ENCODE measurements at places on chromosomes 5 and 9.

DNA sequence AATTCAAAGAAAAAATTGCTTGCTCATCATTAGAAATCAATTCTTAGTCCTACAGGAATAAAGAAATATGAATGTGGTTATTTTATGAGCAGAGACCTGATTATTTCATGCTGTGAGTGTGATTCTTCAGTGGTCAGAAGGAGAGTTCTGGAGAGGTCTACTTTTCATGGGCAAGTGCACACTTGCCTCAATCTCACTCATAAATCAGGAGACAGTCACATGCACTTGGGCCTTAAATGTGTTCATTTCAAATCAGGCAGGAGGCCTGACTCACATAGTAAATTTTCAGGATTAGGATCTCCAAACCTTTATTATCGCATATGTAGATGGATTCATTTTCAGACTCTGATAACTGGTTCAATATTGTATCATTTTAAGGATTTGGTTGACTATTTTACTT lies 323.2 kb upstream of the CCNH start:
- DNase-seq, result no peak

DNA sequence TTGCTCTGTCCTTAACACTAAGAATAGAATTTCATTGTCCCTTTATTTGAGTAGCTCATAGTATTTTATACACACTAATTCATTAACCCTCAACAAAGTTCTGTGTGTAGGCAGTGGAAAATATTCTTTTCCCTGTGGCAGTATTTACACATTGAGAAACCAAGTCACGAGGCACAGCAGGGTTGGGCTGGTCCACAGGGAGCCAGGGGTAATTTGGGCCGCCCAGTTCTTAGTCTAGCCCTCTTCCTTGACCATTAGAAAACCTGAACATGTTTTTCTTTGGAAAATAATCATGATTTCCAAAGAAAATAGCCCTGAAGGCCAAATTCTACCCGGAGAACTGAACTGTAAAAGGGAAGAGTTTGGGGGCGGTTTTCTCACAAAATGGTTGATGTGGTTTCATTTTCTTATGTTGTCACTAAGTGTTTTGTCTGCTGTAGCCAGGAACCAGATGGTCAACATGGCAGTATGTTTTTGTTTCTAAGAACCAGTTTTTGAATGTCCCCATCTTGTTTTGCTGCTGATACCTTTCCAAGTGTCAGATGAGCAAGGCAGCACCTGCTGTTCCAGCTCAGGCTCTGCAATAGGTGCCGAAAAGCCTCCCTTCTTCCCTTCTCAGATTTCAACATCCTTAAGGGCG lies 29.6 kb downstream of the ARHGEF28 start:
- no peak for DNase-seq

- DNase-seq, result no peak
These were observed 63.8 kb upstream of the RARS1 start for GRCh38 chr5:168422431-168422830.

GRCh38 chr5:33238826-33239695 lies 201.7 kb upstream of the TARS1 start:
- no peak for DNase-seq

GRCh38 chr9:34996905-34997279 lies 7.3 kb downstream of the DNAJB5 start:
- DNase-seq, result no peak

GRCh38 chr5:174852143-174852542 lies 127.8 kb downstream of the MSX2 start:
- DNase-seq, result no peak

- DNase-seq, result peak; percentile 1
These were observed 43.5 kb upstream of the TCF7 start for GRCh38 chr5:134070725-134071613.

- no peak for DNase-seq
These were observed 8.4 kb downstream of the CCNH start for GRCh38 chr5:87404359-87404758.

DNA sequence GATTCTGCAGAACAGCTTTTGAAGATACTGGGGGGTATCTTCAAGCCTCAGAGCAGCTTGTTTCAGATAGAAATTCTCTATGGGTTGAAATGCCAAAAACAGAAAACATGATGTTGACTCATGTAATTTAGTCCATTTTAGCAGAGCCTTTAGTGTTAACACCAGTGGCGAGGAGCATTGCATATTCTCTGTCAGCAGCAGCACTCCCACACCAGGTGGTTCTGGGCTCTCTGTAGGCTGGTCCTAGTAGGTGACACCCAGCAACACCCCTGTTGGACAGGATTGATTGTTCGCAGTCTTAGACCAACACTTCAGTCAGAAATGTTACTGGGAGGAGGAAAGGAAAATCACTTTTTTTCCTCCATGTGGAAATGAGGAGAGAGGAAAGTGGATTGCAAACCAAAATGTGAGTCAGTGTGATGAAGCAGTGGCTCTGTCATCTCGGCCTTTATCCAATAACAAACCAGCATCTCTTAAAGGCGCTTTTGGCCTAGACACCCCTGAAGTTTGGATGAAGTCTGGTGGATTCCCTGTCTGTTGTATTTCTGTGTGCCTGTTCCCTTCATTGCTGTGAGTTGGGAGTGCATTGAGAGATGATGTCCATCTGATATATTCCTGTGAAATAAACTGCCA lies 16.8 kb downstream of the SLC46A2 start:
- DNase-seq, result no peak

- DNase-seq, result no peak
These were observed 191.0 kb upstream of the S1PR3 start for GRCh38 chr9:88800329-88800682.

DNA sequence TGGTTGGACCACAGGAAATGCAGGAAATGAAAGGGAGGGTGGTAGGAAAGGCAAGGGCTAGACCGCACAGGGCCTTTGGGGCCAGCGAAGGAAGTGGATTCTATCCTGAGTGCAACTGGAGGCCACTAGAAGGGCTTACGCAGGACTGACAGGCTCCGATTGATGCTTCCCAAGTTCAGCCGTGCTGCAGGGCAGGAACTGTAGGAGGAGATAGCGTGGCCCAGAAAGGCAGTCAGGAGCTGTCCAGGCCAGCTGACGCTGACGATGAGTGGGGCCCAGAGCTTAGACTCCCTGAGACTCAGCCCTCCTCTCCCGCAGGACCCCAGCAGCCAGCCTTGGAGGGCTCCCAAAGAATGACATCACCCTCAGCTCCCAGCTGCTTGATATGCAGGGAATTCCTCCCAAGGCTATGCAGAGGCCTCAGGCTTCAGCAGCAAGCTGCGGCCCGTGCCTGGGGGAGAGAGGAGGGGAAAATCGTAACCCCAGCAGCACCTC lies 48.8 kb downstream of the KCNIP1 start:
- DNase-seq, result peak; percentile 82

DNA sequence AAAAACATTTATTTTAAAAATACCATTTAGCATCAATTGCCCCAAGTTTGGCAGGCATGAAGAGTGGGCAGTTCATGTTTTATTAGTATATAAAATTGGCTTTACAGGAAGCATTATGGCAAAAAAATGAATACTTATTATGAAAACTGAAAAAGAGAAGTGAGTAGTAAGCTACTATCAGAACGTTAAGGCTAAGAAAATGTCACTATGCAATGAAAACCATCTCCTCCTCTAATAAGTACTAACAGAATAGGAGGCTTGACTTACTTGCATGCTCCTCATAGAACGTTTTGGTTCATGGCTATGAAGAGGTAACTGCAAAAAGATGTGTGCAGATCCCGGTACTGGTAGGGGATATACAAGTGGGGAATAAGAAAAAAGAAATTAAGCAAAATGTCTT lies 23.6 kb downstream of the TICAM2 start:
- DNase-seq, result no peak

GRCh38 chr5:150780187-150780692 lies 1.7 kb downstream of the SMIM3 start:
- DNase-seq, result no peak

- DNase-seq, result no peak
These were observed 229.5 kb downstream of the CD180 start for GRCh38 chr5:66967102-66967501.

DNA sequence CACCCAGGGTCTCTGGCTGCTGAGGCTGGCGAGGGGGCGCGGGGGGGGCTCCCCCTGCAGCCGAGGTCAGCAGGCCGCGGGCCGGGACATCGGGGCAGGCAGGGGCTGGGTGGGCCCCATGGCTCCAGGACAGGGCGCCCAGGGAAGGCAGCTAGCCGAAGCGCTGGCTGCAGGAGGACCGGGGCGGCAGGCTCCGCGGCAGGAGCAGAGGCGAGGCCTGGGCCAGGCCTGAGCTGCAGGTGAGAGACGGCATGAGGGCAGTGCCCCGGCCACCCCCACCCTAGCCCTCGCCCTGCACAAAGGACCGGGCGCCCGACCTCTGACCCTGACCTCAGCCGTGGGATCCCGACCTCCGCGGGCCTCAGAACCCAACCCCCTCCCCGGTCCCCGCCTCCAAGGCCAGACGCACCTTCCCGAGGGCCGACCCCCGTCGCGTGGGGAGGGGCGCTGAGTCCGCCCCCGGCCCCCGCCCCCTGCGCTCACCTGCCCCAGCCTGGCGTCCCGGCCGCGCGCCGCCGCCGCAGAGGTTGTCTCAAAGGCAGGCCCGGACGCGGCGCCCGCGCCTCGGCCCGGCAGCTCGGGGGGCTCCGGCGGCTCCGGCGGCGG lies 431 bp downstream of the RNF208 start:
- DNase-seq, result no peak

DNA sequence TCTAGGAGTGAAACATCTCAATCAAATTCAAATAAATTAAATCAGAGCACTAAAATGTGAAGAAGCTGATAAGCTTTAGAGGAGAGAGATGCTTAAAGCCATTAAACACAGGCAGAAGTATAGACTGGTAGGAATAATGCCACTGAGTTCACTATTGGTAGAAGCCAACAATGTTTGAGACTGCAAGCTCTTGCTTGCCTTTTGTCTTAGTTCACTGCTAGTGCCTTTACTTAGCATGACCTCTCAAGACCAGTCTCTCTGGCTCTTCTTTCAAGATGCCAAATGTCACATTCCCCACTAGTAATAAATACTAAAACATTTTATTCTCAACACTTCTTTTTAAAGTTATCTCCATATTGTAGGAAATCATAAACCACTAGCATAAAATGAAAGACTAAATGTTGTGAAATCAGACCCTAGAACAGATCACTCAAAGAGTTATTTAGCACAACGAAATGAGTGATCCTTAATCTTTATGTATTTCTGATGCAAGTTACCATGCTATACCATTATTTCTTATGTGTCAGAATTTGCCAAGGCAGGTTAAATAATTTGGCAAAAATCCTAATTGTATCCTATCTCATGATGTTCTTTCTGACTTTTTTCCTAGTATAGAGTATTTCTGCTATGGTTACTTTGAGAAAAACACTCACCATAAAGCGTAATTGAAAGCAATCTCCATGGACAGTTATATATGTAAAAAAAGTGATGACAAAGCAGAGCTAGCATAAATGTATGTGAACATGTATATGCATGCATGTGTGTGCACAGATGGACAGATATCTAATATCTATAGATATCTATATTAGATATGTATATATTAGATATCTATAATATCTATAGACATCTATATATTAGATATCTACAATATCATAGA lies 57.5 kb downstream of the PJA2 start:
- no peak for DNase-seq

GRCh38 chr5:180070756-180071530 lies 616 bp downstream of the RNF130 start:
- DNase-seq, result peak; percentile 5

DNA sequence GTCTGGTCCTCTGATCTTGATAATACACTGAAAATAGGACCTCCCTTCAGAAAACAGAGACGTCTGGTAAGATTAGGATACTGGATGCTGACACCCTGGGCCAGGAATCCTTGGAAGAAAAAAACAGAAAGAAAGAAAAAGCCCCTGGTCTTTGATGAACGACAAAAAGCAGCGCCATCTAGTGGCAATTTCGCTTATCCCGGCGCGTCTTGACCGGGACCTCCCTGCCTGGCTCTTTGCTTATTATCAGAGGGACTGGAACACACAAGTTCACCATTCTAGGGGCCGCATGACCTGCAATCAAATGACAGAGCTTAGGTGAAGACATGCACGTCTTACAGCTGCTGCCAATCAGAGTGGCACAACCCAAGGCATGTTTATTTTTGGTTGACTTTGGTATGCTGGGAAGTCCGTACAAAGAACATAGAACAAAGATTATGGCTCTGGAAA lies 114.9 kb upstream of the NFIB start:
- peak; percentile 57 for DNase-seq
